ENCODE measurements at places on chromosomes 5 and 9.
A peak's percentile ranks its signal among the peaks of the same experiment; 100 is the strongest.

- DNase-seq = no peak
Observed at GRCh38 chr5:135240781-135241360, 158.2 kb downstream of the MACROH2A1 start.

DNA sequence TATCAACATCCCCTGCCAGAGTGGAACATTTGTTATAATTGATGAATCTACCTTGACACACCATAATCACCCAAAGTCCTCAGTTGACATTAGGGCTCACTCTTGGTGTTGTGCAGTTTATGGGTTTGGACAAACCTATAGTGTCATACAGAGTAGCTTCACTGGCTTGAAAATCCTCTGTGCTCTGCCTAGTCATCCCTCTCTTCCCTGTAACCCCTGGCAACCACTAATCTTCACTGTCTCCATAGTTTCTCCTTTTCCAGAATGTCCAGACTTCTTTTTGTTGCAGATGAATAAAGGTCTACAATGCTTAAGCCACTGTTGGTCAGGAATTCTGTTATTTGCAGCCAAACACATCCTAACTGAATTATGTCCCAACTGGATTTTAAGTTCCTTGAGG lies 22.5 kb upstream of the SUB1 start:
- no peak for DNase-seq

DNA sequence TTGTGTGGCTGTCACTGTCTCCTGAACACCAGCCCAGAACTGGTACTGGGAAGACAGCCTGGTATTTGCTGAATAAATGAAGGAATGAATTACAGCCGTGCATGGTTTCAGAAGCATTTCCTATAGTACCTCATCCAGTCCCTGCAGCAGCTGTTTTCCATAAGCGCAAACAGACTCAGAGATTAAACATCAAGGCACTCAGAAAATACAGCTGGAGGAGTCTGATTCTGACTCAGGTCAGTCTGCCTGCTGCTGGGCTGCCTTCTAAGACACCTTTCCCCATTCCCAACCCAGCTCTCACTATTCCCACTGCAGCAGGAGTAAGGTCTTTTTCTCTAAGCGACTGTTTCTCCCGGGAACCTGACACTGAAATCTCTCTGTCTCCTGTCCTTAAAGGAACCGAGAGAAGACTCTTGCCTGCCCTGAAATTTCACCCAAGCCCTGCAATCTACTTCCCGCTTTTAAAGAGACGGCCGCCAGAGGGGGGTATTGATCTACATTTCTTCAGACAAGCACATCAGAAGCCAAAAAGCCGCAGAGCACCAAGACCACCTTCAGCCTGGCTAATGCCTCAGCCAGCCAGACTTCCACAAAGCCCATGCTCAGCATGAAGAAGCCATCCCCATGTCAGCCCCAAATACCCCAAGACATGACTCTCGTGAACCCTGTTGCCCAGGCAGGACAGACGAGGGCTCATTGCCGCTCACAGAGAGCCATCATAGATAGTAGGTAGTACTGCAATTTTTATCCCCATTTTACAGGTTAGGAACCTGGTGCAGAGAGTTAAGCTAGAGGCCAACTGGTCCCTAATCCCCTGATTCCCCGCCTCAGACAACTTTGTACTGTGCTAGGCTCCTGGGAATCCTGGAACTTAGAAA lies 5.4 kb upstream of the FOXI1 start:
- peak; percentile 12 for DNase-seq

GRCh38 chr5:151097820-151098767 lies 17.3 kb upstream of the TNIP1 start:
- DNase-seq = no peak

GRCh38 chr5:122611406-122611805 lies 163.5 kb upstream of the SNX2 start:
- DNase-seq = no peak

GRCh38 chr5:52794519-52794918 lies 6.8 kb downstream of the ITGA1 start:
- DNase-seq = no peak

- no peak for DNase-seq
Observed at GRCh38 chr9:5910413-5911057, 19.8 kb downstream of the MLANA start.

DNA sequence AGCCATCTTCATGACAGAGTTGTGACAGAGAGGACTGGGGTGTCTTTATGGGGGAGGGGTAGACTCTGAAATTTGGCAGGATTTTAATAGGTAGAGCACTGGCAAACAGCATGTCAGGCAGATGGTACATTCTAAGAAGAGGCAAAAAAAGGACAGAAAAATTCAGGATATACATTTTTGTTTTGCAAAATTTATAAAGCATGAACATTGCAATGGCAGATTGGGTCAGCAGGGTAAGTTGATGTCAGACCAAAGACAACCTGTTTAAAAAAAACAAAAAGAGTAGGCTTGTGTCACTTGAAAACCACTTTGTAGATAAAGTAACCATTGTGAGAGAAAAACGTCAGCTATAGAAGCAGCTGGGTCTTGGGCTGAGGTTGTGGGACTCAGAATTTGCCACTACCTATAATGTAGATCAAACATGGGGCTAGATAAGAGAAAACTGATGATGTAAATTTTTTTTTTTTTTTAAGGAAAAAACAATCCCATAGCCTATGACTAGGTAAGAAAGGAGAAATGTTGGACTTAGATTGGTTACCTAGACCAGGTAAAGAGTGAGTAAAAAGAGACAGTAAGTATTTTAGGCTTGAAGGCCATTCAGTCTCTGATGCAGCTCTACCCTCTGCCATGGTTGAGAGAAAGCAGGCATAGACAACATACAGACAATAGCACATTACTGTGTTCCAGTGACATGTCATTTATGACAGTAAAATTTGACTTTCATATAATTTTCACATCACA lies 8.3 kb downstream of the CAMK4 start:
- no peak for DNase-seq

- DNase-seq = no peak
Observed at GRCh38 chr5:150989695-150990094, 30.7 kb upstream of the GPX3 start.

GRCh38 chr5:39191216-39191615 lies 28.1 kb downstream of the FYB1 start:
- no peak for DNase-seq

- no peak for DNase-seq
Observed at GRCh38 chr5:87302061-87302460, 34.4 kb downstream of the RASA1 start.

DNA sequence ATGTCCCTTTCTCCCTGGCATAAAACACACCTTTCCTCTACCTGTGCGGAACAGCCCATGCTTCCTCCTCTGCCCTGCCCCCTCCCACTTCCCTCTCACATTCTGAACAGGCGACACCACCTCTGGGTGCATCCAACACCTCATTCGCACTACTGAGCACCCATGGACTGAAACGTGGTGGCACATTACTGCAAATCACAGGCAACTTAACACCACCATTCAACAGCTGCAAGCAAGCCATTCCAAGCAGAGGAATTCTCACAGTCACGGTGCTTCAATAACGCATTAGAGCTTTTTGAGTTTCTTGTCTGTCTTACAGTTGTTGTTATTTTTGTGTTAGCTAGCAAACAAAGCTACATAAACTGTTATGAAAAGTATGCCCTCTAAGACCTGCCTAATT lies 298.2 kb upstream of the TAS2R1 start:
- no peak for DNase-seq

DNA sequence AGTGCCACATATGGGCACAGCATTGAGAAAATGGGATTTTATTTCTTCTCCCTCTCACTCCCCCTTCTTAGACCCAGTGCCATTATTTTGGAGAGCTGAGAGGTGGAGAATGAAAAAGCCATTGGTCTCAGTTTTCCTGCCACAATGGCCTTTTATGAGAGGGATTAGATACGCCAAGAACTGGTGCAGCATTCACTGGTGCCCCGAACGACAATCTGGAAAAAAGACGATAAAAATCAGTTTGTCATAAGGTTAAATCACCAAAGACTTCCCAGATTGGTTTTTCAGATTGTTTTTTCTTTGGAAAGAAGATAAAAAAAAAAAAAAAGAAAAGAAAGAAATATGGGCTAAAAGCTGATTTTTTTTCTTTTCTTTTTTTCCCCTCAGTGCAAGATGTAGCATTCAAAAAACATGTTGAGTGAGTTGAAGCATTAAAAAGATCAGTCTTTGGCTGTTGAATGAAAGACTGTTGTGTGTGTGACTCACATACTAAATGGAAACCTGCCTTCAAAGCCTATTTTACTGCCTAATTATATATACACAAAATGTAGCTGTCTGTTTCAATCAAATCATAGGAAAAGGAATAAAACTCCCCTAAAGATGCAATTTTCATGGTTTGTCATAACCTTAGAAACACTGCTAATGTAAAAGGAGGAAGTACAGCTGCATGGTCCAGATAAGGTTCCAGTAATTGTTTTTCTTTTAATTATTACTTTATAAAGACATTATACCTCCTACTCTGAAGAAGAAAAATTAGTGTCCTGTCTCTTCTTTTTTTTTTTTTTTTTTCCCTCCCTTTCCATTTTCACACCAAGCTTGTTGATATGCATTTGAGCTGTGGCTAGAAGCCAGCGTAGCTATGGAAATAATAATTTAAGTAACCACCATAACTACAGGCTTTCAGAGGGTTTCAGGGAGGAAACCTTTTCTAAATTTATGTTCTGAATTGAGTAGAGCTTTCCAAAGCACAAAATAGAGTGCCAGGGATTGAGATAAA lies 27.2 kb upstream of the ZNF608 start:
- DNase-seq = no peak

DNA sequence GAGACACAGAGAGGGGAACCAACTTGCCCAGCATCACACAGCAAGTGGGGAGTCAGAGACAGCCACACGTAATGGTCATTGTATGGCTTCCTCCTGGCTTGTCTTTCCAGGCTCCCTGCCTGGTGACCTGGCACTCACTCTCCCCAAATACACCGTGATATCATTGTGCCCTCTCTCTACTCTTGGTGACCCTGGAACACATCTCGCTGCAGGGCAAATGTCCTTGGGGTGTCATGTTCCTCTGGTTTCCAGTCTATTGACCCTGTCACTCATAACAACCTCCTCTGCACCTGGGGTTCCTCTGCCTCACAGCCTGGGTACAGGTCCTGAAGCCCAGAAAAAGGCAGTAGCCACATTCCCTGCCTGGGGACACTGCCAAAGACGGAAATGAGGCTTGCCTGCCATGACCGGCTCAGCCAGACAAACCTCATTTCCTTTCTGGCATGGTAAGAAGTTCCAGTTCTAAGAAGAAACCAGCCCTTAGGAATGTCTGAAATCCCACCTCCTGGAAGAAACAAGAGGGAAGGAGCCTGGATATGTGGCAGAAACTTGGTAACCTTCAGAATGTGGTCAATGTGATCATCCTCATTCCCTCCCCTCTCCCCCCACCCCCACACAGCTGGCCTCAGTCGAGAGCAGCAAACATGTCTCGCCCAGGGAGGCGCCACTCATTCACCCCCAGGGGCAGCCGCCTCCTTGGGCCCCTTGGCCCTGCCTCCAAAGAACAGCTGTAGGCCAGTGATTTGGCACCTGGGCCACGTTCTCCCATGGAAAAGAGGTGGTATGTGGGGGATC lies 30.6 kb upstream of the SMU1 start:
- no peak for DNase-seq

- no peak for DNase-seq
Observed at GRCh38 chr5:78289911-78290310, 4.6 kb downstream of the AP3B1 start.

GRCh38 chr5:5089895-5090649 lies 50.1 kb upstream of the ADAMTS16 start:
- DNase-seq = no peak

DNA sequence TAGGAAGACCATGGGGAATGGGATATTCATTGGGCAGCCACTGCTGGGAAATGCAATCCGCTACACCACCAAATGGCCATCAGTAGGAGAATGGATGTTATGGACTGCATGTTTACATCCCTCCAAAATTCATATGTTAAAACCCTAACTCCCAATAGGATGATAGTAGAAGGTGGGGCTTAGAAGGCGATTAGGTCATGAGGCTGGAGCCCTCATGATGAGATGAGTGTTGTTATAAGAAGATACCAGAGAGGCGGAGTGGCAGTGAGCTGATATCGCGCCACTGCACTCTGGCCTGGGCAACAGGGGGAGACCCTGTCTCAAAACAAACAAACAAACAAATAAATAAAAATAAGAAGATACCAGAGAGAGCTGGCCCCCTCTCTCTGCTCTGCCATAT lies 16.1 kb upstream of the GTF3C5 start:
- DNase-seq = no peak

DNA sequence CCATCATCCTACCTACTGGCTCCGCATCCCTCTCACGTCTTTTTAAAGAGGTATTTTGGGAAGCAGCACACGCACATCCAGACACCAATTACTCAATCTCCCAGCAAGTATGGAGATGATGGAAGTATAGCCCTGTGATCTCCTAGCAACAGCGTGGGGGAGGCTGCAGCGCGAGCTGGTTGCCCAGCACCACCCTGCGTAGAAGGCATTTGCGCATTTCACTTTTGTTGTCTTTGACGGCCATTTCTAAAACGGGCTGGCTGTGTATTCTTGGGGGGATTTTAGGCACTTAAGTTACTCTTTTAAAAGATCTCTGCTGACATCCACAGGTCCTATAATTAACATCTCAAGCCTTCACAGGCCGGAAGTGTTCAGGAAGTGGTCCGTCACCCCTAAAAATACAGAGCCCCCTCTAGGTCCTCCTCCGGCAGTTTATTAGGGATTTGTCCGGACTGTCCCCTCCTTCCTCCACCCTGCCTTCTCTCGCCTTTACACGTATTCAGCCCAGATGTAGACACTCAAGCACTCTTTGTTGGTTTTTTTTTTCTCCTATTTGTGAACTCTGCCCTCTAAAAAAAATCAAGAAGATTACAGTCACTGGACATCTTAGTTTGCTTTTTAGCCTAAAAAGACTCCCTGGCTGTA lies 371.4 kb downstream of the NTRK2 start:
- DNase-seq = no peak

GRCh38 chr5:134508521-134509195 lies 16.8 kb upstream of the JADE2 start:
- DNase-seq = no peak

GRCh38 chr9:34406219-34406618 lies 29.5 kb upstream of the MYORG start:
- DNase-seq = no peak

GRCh38 chr5:77066184-77066583 lies 20.9 kb downstream of the ZBED3 start:
- no peak for DNase-seq

GRCh38 chr5:62030326-62030725 lies 275.7 kb upstream of the KIF2A start:
- DNase-seq = no peak

DNA sequence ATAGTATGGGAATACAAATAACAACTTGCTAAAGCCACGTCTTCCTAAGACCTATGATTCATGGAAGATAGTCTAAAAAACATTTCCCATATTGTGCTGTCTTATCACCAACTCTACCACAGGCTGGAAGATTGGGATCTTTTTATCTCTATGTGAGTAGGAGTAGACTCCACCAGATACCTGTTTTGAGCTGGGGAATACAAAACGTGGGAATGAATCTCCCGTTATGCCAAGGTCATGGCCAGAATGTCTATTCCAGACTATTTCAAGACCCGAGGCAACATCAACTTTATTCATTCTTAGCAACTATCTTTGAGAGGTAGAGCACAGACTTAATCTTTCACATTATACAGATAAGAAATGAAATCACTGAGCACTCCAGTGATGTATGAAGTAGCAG lies 2350.9 kb upstream of the WWC1 start:
- no peak for DNase-seq

- DNase-seq = no peak
Observed at GRCh38 chr9:2524601-2525000, 97.0 kb upstream of the VLDLR start.

GRCh38 chr9:29556317-29556716 lies 1983.0 kb upstream of the C9orf72 start:
- DNase-seq = no peak

All from DMS153 (cell line).